ENCODE measurements at places on chromosomes 7 and 10. TPM values are rescaled to one million over a fixed set of nuclear protein-coding genes. Genes with fewer than 3 reads are reported as not detected.

Gene MLXIPL
- polyA plus RNA-seq = not detected

Gene CFAP69
- not detected for polyA plus RNA-seq

Gene SPDYE6
- 0.97 TPM for polyA plus RNA-seq

Gene FOXI2
- not detected for polyA plus RNA-seq

Gene MOGAT3
- polyA plus RNA-seq = not detected

Gene ZNF775
- 3.3 TPM for polyA plus RNA-seq

Gene SVIL
- 0.16 TPM for polyA plus RNA-seq

Gene PLXDC2
- polyA plus RNA-seq = 9.2 TPM

Gene EVX1
- polyA plus RNA-seq = not detected

Gene FAM20C
- not detected for polyA plus RNA-seq

DNA sequence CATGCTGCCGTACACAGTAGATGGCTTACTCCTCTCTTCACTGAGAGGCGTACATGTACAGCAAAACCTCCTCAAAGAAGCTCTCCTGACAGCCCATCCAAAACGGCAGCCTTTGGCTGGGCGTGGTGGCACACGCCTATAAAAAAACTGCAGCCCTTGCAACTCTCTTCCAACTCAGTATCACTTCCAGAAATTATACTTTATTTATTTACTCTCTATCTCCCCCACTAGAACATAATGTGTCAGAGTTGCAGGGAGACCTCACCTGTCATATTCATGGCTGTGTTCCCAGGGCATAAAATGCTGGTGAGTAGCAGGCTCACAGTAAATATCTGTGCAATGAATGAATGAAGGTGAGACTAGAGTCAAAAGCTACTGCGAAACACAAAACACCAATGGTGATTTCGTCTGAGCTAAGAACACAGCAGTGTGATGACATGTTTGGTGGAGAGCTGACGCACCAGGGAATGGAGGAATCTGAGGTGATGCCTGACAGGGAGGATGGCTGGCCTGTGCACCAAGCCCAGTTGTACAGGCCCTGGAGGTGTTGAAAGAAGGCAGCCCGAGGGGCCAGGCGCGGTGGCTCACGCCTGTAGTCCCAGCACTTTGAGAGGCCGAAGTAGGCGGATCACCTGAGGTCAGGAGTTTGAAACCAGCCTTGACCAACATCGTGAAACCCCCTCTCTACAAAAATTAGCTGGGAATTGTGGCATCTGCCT, 55.3 kb downstream of the COBL start:
- H3K27ac ChIP-seq = no peak overlapping the region
- no peaks in the 10 kb centered on the region for H3K27me3 ChIP-seq
- H3K36me3 ChIP-seq = no peaks in the 10 kb centered on the region
- DNase-seq = no peak
- no peak overlapping the region for H3K4me3 ChIP-seq

DNA sequence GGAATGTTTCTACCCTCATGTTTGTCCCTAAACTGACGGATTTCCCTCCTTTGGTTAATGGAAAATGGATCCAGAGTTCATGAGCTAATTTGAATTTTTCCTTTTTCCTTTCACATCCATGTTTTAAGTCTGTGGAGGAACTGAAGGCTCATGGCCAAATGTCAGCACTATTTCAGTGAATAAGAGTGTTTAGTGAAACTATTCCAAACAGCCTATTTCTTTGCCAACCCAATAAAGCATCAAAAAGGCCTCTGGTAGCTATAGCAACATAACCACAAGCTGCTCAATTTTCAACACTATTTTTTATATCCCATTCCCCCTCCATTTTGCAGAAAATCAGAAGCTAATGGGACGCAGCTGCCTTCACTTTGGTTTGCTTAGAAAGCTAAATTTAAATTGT, 1454.1 kb downstream of the GATA3 start:
- H3K36me3 ChIP-seq = no peaks in the 10 kb centered on the region
- no peak overlapping the region for H3K4me3 ChIP-seq
- H3K4me1 ChIP-seq = peaks cover 8% of the 10 kb centered on the region
- no peak overlapping the region for H3K27ac ChIP-seq

DNA sequence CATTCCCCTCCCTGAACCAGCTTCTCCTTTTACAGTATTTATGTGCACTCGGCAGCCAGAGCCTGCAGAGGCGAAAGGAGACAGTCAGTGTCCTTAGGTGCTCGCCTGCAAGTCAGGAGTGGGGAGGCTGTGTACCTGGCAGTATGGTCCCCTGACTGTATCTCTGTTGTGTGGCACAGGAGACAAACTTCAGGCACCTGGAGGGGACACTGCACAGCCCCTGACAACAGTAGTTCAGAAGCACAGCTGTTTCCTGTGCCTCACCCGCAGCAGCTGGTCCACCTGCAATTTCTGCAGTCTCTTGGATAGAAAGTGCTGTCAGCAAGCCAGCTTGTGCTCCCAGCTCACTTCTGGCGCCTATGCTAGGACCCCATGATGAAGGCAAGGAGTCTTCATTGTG, 73.4 kb upstream of the LAMB4 start:
- H3K36me3 ChIP-seq = no peaks in the 10 kb centered on the region
- H3K4me1 ChIP-seq = no peaks in the 10 kb centered on the region
- no peak for DNase-seq
- H3K27ac ChIP-seq = no peak overlapping the region
- no peaks in the 10 kb centered on the region for H3K27me3 ChIP-seq

- H3K36me3 ChIP-seq = no peaks in the 10 kb centered on the region
- no peak for DNase-seq
- no peaks in the 10 kb centered on the region for H3K4me1 ChIP-seq
- peaks cover 19% of the 10 kb centered on the region for H3K27me3 ChIP-seq
- H3K27ac ChIP-seq = no peak overlapping the region
Observed at GRCh38 chr10:11535346-11535959, 76.0 kb downstream of the USP6NL start.

GRCh38 chr7:44281811-44282600, 43.4 kb downstream of the CAMK2B start:
- no peak for DNase-seq
- no peaks in the 10 kb centered on the region for H3K4me1 ChIP-seq

GRCh38 chr7:27703181-27703580, 36.8 kb upstream of the TAX1BP1 start:
- H3K4me3 ChIP-seq = no peak overlapping the region
- DNase-seq = no peak
- peaks cover 12% of the 10 kb centered on the region for H3K27me3 ChIP-seq
- H3K36me3 ChIP-seq = no peaks in the 10 kb centered on the region
- no peak overlapping the region for H3K27ac ChIP-seq

DNA sequence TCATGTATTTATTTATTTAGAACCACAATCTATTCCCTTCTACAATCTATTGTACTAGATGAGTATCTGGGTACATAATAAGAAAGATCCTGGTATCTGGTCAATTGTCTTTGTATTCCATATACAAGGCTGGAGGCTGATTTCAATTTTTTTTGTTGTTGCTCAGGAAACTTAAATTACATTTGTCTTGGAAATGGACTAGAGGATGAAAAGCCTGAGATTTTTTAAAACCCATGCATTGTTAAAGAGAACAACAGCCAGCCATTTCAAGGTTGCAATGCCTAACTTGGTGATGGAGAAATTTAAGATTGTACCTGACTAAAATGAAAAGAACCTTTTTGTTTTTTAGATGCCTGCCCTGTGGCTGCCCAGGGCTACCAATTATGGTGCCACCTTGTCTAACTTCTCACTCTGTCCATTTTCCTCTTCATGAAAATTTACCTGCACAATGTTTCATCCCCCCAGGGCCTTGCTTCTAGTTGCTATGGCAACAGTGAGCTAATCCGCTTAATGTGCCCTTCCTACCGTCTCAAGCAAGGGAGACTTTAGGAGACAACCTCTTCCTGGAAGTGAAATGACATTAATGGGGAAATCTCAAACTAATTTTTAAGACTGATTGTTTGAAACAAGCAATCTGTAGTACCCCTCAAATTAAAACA, 203.7 kb upstream of the PHYHIPL start:
- no peak overlapping the region for H3K4me3 ChIP-seq
- no peaks in the 10 kb centered on the region for H3K4me1 ChIP-seq
- peaks cover 2% of the 10 kb centered on the region for H3K27me3 ChIP-seq
- DNase-seq = no peak
- no peak overlapping the region for H3K27ac ChIP-seq

- no peak for DNase-seq
- H3K27me3 ChIP-seq = no peaks in the 10 kb centered on the region
- H3K4me3 ChIP-seq = no peak overlapping the region
- no peak overlapping the region for H3K27ac ChIP-seq
- peaks cover 5% of the 10 kb centered on the region for H3K36me3 ChIP-seq
Observed at GRCh38 chr7:127954357-127954748, 76.9 kb downstream of the LRRC4 start.

DNA sequence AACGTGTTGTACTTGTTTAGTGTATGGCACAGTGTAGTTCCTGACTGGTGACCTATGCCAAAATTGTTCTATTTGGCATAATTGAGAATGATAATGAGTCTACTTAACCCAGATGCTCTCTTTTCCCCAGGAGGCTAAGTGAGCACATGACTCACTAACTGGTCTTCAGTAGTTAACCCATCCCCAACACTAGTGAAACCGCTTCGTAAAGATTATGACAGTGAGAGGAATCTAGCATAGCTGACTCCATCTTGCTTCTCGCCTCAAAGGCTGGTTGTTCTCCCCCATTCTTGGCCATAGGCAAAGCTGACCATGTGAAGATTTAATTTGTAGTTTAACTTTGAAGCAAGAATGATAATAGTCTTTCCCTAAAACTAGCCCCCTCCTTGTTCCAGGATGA, 47.2 kb downstream of the CDK1 start:
- no peak overlapping the region for H3K4me3 ChIP-seq
- H3K36me3 ChIP-seq = no peaks in the 10 kb centered on the region

DNA sequence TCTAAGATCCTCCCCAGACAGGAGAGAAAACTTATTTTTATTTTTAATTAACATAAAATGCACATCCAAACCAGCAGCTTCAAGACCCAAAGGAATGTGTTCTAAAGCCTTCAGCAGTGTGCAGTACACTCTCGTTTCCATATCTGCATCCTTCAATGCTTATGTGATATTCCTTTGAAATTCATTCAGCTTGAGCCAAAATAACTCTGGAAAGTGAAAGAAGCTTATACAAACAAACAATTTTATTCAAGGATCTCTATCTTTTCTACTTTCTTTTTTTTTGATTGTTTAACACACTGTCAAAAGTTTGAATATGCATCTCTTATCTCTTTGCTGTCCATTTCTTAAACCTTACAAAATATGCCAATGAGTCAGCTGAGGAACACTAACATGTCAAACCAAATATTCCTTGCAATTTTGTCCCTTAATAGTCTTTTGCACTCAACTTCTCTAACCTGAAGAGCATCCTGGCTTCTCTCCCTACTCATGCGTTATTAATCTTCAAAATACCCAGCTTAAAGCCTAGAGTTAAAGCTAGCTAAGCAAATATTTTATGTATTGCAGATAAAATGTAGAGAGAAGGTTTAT, 124.3 kb downstream of the THSD7A start:
- H3K4me1 ChIP-seq = no peaks in the 10 kb centered on the region
- no peak for DNase-seq
- H3K36me3 ChIP-seq = no peaks in the 10 kb centered on the region
- H3K27ac ChIP-seq = no peak overlapping the region

GRCh38 chr7:15559416-15559928, 2.3 kb downstream of the AGMO start:
- no peak overlapping the region for H3K4me3 ChIP-seq
- H3K27ac ChIP-seq = no peak overlapping the region
- no peak for DNase-seq
- no peaks in the 10 kb centered on the region for H3K4me1 ChIP-seq

- peaks cover 1% of the 10 kb centered on the region for H3K27me3 ChIP-seq
- DNase-seq = no peak
- H3K36me3 ChIP-seq = no peaks in the 10 kb centered on the region
Observed at GRCh38 chr7:47153576-47153975, 428.3 kb downstream of the TNS3 start.

Data from immature natural killer cell (primary cell).